Stimulated activated CD8-positive, alpha-beta memory T cell treated with anti-CD3 and anti-CD28 coated beads, Interleukin-4, amount 100 ng/mL, for 4 hours (primary cell): ENCODE measurements at places on chromosomes 2 and 18.

- DNase-seq, result no peak
Measured at GRCh38 chr2:219526320-219527075, 12.2 kb downstream of the ASIC4 start.

DNA sequence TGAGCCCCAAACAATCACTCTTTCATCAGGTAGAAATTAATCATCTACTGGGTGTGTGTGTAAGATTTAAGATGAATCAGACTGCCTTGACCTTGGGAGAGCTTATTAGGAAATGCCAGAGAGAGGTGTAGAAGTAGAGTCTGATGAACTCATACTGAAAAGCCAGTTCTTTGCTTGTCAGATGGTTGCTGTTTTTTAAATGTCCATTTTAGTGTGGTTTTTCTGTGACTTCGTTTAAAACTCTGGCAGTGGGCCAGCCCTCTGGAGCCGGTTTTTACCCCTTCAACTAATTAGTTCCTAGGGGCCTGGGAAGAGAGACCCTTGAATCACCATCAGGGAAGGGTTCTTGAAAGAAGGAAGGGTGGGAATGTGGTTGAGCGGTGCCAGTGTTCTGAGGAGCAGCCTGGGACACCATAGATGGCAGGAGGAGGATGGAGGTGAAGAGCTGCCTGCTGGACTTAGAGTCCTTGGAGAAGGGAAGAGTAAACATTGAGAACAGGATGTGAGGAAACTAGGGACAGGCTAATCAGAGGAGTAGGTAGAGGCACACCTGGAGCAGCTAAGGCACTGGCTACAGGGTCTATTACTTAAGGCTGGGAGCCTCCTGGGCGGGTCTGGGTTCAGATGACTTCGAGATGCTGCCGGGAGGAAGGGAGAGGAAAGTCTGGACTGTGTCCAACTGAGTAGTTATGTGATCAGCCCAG is 66.1 kb downstream of the LRRFIP1 start:
- DNase-seq, result no peak

DNA sequence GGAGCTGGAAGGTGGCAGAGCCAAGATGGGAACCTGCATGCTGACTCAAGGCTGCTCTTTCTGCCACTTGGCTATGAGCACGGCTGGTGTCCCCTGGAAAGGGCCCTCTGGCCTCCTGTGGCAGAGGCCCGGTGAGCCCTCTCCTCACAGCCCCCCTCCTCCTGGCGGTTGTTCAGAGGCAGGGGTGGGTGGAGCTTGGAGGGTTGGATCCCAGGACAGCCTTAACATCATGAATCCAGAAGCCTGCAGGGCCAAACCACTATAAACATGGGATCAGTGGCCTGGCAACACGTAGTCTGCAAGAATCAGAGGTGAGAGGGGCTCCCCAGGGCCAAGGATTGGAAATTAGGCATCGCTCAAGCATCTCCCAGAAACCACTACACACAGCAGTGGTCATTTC is 48.5 kb upstream of the LOXHD1 start:
- no peak for DNase-seq

- DNase-seq, result no peak
Measured at GRCh38 chr18:22493255-22493654, 75.5 kb upstream of the CTAGE1 start.

- no peak for DNase-seq
Measured at GRCh38 chr2:221482666-221483455, 89.2 kb downstream of the EPHA4 start.

- no peak for DNase-seq
Measured at GRCh38 chr18:74375999-74376398, 60.4 kb downstream of the C18orf63 start.

DNA sequence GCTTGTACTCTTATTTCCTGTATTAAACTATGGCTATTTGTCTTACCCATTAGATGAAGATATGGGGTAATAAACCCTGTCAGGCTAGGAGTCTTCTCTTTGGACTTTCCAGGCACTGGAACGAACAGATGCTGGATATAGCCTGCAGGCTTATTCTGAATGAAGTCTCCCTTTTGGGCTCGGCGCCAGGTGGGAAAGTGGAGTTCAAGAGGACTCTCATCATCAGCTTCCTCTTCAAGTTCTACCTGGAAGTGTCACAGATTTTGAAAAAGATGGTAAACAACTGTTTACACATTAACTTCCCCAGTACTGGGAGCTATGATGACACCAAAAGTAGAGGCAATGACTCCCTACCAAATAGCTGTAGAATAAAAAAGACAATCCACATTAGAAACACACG is 27.9 kb downstream of the AOX1 start:
- no peak for DNase-seq

GRCh38 chr2:238098901-238099713 is 1.0 kb upstream of the ESPNL start:
- DNase-seq, result no peak

DNA sequence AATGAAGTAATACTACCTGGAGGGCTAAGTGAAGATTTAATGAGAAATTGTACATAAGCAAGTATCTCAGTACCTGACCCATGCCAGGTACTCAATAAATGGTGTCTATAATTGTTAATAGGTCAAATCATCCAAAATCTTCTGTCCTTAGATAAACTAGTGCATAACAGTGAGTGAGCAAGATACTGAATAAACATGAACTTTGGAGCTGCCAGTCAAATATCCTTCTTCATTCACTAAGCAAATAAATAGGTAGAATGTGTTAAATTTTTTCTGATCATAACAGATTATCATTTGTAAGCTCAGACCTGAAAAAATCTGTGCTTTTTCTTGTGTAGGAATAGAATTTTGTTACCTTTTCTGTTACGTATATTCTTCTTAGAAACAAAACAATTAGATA is 39.6 kb downstream of the RAB3GAP1 start:
- DNase-seq, result no peak

- DNase-seq, result no peak
Measured at GRCh38 chr2:152097290-152097800, 1.5 kb downstream of the CACNB4 start.

DNA sequence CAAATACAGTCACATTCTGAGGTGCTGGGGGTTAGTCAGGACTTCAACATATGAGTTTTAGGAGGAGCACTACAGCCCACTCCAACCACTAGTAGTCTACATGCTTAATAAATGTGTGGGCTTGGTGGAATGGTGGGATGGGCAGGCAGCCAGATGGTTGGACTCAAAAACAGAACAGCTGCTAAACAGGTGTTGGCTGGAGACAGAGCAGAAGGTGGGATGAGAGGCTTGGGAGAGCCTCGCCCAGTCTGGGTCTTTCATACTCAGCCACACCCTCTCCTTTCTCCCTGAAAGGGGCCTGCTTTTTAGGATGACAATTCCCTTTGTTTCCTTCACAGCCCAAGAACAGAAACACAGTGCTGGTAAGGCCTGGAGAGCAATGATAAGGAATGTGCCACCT is 143.9 kb upstream of the KLHL29 start:
- DNase-seq, result no peak

- DNase-seq, result no peak
Measured at GRCh38 chr18:73040247-73040646, 172.5 kb upstream of the NETO1 start.

DNA sequence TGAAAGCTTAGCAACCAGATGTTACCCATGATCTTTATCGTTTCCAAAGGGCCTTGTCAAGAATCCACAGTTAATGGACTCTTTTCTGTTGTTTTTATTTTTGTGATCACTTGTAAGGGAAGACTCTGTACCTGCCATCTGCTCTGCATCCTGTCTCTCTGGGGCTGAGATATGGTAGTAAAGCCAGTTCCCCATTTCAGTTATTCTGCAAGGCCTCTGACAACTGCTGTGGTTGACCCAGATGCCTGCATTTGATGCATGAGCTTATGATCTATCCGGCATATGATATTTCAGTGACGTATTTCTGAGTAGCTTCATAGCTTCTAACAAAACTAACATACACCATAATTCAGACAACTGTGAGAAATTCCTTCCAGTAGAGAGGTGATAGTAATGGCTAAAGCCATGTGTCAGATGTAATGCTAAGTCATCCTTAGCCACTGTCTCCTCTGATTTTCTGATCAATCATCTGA is 105.1 kb downstream of the TPO start:
- no peak for DNase-seq

DNA sequence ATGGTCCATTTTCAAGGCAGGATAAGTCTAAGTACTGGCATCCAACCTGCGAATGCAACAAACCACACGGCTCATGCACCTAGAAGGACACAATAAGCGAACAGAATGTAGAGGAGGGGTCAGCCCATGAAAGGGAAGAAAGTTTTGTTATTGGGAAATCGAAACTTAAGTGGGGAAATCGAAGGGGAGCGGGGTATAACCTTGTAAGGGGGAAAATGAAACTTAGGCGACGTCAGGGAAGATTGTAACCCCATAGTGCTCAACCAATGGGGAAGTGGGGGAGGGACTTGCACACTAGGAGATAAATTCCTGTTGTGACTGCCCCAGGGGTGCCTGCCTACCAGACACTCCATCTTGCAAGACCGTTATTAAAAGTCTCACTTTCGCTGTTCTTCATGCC is 15.6 kb upstream of the OTOF start:
- DNase-seq, result no peak

- DNase-seq, result no peak
Measured at GRCh38 chr18:1559563-1559962, 654.9 kb downstream of the ADCYAP1 start.

- DNase-seq, result no peak
Measured at GRCh38 chr2:123715467-123715982, 309.6 kb upstream of the CNTNAP5 start.

DNA sequence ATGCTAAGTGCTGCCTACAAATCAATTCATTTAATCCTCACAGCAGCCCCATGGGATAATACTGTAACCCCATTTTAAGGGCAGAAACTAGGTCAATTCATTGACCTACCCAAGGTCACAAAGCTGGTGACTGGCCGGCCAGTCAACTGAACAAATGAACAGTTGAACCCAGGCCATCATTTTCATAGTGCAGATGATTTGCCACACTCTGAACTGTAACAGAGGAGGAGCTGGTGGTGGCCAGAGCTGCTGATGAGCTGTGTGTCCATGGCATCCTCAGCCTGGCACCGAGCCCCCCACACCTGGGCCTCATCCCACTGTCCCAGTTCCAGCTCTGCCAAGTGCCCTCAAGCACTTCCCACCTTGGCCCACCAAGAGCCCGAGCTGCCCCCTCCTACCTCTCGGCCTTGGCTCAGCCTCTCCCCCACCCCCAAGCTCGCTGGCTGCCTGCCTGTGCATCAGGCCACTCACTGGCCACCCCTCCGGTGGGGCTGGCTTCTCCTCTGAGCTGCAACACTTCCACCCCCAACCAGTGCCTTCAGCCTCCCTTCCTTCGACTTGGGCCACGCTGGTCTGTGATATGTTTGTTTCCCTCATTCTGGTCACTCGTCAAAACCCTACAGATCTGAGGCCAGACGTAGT is 58.4 kb downstream of the ATOH8 start:
- DNase-seq, result no peak

DNA sequence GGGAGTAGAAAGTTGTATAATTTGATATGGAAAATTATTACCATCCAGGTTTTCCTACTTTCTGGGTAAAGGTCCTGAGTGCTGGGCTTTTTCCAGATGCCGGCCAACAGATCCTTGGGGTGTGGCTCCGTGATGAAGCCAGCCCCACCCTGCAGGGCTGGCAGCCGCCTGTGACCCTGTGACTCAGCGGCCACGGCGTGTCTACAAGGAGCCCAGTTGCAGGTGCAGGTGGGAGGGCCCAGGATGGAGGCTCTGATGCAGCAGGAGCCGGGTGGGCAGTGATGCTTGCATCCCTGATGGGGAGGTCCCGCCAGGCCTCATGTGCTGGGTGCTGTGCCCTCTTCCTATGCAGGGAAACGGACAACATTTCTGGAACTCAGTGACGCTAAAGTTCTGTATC is 96.0 kb upstream of the ALKAL2 start:
- no peak for DNase-seq

DNA sequence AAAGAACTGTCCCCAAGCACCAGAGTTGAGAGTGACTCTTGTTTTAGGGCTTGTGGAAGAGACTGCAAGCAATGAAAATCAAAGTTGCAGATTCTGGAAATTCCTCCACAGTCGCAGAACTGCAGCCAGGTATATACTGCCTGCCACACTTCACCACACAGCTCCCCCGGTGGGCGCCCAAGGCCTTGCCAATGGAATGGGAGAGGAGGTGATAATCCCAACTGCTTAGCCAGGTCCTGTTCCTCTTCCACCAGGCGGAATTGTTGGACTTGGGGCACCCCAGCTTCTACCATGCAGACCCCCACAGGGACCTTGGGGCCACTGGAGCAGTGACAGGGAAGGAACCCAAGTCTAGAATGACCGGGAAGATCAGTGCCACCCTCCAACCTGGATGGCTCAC is 4.8 kb upstream of the PDIA6 start:
- no peak for DNase-seq

DNA sequence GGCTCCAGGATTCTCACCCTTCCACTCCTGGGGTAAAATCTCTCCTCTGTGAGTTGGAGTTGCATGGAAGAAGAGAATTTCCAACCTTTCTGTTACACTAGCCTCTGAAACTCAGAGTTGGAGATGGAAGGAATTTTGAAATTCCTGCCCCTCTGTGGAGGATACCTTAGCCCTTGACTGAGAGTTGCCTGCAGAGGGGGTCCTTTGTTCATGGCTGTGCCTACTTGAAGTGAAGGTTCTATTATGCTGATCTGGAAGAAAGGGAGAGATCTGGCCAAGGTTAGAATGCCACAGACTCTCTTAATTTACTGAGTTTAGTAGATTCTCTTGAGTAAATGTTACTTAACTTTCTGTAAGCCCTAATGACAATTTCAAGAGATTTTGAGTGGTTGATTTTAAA is 626.6 kb upstream of the GYPC start:
- DNase-seq, result no peak

- DNase-seq, result no peak
Measured at GRCh38 chr2:221568299-221568698, 3.8 kb downstream of the EPHA4 start.
